ENCODE measurements at places on chromosomes 3 and 15.
A peak's percentile ranks its signal among the peaks of the same experiment; 100 is the strongest.

GRCh38 chr3:139611528-139611927 lies 66.2 kb downstream of the NMNAT3 start:
- no peak for DNase-seq

DNA sequence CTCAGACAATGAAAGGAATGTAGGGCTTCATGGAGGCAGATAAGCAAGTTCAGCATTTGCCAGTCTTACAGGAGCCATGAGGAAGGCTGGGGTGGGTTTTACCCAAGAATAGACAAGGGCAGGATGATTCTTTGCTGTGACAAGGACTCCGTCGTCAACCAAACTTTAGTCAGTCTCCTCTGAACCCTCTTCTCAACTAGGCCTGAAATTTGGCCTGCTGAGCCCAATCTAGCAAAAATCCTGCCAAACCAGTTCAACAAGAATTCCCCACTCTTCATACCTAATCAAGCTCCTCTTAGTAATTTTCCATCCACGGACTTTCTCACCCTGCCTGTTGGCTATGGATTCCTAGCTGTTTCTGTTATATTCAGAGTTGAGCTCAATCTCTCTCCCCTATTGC lies 280.5 kb downstream of the TBL1XR1 start:
- DNase-seq = no peak

GRCh38 chr3:23430781-23431398 lies 227.8 kb downstream of the UBE2E2 start:
- no peak for DNase-seq

DNA sequence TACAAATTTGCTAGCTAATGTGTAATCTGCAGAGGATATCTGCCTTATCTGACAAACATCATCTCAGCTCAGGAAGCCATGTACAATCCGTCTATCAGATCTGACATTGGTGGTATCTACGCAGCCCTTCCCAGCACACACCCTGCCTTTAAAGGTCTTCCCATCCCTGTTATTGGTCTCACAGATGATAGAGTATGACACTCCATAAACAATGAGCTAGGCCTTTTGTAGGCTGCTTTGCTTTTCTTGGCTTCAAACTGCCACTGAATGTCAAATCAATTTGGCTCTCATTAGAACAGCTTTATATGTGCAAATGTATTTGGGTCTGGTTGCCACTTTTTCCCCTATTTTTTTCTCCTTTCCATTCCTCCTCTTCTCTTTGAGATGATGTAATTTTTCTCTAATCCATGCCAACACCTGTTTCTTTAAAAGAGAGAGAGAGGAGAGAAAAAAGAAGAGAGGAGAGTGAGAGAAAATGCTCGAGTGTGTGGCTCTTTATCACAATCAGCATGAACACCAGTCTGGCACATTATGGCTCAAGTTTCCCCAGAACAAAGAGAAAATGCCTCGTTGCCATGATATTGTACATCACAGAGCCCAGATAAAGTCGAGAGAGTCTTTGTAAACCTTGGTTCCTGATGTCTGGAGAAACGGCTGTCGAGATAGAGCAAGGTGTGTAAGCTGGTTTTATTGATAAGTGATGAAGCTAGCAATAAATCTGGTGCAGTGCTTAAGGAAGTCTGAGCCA lies 80.8 kb upstream of the DPH6 start:
- DNase-seq = no peak

GRCh38 chr15:24856397-24857390 lies 98.1 kb upstream of the SNRPN start:
- DNase-seq = no peak

GRCh38 chr3:69082361-69082760 lies 2.2 kb upstream of the UBA3 start:
- no peak for DNase-seq

DNA sequence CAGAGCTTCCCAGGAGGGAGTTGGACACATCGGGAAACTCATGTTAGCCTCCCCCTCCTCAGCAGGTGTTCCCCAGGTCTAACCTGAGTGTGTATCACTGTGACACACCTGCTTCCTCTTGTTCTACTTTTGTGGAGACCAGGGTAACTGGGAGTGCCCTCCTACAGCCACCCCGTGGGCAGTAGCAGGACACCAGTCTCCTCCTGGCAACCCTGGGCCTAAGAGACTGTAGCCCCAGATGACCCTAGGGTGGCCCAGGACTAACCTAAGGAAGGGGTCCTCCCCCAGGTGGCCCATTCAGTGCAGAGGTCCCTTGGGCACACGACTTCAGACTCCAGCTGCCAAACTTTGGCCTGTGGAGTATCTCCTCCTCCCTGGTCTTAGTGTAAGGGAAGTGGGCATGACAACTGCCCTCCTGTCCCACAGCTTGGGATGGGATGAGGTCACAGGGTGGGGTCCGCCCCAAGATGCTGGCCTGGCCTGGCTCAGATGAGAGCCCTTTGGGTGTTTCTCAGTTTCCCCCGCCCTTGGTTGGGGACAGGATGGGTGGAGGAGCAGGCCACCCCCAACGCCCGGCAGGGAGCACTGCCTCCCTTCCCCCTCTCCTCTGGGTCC lies 4.8 kb downstream of the CSK start:
- DNase-seq = no peak

DNA sequence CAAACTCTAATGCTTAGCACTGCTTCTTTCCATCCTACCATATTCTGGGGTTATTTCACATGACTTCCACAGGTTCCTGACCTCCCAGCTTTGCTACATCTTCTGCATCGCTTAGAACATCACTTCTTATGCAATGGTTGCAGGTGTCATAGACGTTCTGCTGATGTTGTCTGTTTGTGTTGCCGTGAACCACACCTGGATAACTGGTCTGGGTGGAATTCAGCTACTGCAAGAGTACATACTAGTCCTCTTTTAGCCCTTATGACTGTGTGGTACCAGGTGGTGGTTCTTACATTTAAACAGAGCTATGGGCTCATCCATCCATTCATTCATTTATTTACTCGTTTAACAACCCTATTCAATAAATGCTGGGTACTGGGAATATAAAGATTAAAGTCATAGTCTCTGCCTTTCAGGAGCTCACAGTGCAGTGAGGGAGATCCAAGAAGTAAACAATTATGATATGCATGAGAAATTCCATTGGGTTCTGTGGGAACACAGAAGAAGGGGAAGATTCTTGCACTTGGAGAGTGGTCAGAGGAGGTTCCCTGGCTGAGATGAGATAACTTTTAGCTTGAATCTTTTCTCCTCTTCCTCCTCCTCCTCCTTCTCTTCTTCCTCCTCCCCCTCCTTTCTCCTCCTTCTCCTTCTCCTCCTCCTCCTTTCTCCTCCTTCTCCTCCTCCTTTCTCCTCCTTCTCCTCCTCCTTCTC lies 30.8 kb downstream of the TMEM45A start:
- no peak for DNase-seq

DNA sequence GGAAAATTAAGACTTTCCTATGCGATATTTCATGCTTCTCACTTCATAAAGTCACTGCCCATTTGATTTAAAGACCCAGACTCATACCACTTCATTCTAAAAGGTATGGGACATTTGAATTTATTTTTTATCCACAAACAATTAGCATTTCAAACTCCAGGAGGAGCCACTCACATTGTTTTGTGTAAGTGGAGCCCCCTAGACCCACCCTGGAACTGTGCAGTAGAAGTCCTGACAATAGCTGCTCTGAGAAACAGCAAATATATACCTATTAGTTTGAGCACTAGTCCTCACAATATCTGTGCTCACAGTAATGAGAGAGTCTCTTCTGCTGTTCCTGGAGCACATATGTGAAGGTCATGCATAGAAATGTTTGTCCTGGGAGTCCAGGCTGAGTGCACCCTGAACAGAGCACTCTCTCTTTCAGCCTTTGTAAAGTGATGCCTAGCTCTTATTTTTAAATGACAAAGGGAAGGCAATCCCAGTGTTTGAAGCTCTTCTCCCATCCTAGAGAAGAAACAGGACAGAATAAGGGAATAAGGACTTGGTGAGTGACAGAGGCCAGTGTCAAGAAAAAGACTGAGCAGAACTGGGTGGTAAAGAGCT lies 127.5 kb upstream of the STRIT1 start:
- DNase-seq = no peak

DNA sequence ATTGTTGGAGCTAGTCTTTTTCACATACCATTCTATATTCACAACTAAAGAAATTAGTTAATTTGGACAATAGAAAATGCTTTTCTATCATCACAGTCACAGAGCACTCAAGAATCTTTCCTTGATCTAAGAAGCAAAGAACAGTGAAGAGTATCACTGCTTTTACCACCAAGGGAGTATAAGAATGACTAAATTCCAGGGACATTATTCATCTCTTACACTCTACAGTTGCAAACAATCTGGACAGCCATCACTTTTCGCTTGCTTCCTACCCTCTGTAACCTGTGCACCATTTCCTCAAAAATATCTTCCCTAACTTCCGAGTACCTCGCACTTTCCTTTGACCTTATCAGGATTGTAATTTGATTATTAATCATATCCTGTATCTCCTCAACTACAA lies 359.5 kb upstream of the TMCO5A start:
- DNase-seq = no peak

DNA sequence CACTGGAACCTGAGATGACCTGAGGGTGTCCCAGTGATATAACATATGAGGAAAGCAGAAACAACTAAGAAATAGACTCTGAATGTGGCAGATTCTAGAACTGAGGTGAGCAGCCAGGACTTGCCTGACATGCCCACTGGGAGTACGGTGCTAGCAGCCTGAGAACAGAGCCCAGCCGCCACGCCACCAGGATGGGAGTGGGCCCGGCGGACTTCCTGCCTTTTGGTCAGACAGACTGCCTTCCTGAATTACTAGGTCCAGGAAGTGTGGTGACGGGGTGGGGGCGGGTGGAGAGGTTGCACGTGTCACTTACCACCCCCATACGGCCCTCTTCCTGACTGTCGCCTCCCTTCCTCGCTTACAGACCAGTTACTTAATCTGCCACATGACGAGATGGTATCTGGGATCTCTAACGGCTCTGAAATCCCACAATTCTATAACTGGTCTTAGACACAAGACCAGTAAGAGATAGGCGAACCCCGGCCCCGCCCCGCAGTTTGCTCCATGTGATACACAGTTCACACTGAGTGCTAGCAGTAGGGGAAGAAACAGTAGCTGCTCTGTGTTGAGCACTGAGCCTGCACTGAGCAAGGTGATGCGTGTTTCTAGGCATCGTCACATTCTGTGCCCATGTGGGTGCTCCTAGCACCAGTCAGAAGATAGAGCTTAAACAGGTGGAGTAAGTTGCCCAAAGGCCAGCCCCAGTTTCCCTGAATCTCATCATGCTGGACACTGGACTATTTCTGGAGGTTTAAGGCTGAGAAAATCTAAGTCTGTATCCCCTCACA lies 95.7 kb downstream of the CPN2 start:
- DNase-seq = peak; percentile 31

DNA sequence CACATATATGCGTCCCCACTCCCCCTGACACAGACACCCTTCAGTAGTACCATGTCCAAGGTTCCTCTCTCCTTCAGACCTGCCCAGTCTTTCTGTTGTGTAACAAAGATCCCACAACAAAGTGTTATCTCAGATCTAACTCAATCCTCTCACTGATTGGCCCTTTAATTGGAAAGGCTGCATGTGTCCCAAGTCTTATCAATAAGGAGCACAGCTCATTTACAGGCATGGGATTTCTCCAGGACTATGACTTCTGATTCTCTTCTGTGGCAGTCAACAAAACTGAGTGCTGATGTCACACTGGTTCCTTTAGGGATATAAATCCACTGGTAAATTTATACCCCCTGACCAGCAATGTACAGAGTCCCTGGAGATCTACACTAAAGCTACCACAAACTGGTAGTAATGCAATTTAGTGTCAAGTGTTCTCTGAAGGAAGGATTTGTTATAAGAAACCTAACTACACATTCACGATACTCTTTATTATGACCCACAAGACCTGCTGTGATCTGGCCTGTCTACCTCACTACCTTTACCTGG lies 28.1 kb downstream of the CLK3 start:
- no peak for DNase-seq

DNA sequence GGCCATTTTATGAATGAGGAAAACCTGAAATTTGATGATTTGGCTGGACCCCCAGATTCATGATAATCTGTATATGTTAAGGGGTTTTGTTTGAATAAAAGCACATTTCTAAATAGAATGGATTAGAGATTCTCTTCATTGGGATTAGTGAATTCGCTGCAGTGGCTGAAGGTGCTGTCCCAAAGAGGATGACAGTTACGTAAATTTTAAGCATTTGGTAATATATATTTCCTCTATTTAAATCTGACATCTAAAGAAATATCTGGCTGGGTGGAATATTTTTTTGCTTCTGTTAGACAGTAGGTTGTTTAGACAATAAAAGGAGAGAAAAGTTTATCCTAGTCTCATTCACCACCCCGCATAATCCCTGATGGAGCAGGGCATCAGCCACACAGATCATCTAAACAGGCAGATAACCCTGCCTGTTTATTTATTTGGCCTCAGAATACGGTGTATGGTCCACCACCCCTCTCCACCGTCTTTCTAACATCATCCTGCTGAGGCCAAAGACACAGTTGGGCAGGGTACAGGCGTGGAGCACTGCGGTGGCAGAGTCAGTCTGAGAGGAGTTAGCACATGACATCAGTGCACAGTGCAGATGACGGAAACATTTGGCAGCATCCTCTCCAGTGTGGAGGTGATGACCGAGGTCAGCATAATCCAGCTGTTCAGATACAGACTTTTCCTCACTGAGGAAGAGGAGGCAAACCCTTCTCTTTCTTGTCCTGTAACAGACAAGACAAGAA lies 20.4 kb upstream of the NFKBIZ start:
- DNase-seq = peak; percentile 51

GRCh38 chr3:100067589-100067988 lies 46.7 kb downstream of the FILIP1L start:
- DNase-seq = no peak

- DNase-seq = no peak
These were observed 24.6 kb downstream of the GTF2E1 start for GRCh38 chr3:120767106-120767505.

- DNase-seq = no peak
These were observed 174.2 kb downstream of the NEK10 start for GRCh38 chr3:27194861-27195483.

DNA sequence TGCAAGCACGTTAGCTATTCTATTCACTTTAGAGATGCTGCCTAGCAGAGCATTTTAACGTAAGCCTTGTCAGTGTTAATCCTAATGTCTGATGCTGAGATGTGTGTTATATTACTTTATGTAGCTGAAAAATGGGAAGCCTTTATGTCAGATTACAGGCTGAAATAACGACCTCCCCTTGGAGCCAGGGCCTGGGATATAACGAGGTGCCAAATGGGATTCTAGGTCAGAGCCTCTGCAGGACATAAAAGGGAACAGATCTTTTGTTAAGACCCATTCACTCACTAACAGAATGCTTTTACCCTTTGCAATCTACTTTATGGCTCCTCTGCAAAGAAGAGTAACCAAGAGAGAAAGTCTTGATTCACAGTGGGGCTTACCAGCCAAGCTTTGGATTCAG lies 815.5 kb upstream of the CFAP20DC start:
- no peak for DNase-seq

DNA sequence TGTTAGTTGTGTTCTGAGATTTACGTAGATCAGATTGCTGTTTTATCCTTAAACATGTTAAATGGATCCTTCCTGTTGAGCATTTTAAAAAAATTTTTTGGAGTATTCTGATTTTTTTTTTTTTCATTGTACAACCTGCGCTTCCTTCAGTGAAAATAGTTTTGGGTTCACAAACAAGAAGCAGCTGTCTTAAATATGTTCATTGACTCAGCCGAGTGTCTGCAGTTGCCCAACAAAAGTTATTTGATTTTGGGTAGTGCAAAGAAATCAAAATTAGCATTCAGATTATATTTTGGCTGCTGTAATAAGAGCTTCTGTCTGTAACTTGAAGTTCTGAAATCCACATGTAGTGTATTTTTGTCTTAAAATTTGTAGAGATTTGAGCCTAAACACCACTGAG lies 148.2 kb downstream of the BBX start:
- no peak for DNase-seq
